ENCODE measurements at places on chromosomes 1 and 21.

DNA sequence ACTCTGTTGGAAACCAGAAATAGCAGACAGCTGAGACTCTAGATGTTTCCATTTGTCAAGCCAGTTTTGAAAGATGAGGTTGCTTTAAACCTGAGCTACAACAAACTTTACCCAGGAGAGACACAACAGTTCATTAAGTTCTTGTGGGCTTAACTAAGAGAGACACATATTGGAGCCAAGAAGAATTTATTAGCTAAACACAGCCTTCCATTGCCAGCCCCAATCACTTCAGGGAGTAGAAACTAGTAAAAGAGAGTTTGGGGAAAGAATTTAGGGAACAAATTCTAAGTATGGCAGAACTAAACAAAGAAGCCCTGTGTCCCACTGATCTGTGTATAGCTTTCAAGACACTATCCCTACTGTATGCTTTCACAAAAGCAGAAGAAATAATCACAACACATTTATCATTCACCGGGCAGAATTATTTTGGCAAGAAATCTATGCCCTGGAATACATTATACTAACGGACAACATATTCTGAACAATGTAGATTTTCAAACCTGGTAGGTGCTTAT, 87.3 kb upstream of the KAZN start:
- DNase-seq: no peak

DNA sequence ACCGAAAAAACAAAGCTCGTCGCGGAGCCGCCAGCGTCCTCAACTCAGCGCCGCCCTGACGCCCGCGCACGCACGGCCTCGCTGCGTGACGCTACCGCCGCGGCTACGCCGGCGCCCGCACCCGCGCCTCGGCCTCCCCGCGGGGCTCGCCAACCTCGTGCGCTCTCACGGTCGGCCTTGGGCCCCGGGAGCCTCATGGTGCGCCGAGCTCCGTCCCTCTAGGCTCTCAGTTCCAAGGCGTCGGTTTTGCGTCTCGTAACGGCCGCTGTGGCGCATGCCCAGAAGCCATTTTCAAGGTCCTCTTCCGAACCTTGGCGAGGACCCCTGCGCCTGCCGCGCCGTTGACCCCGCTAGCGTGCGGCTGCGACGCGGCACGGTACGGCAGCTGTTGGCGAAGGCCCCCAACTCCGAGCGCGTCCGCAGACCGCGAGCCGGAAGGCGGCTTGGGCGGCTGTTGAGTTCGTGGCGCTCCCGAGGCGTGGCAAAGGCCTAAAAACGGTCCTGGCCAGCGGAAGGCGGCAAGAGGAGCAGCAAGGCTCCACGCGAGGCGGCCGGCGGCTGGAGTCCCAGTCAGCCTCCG, at the start of gene HENMT1:
Gene HENMT1 (minus strand): TSS at position 64 of the 580 bp plus-strand sequence. CDS start 1,209 bp downstream, outside the sequence.
- peak; percentile 63 for DNase-seq

GRCh38 chr1:163799190-163799805, 477.5 kb downstream of the NUF2 start:
- DNase-seq: no peak

DNA sequence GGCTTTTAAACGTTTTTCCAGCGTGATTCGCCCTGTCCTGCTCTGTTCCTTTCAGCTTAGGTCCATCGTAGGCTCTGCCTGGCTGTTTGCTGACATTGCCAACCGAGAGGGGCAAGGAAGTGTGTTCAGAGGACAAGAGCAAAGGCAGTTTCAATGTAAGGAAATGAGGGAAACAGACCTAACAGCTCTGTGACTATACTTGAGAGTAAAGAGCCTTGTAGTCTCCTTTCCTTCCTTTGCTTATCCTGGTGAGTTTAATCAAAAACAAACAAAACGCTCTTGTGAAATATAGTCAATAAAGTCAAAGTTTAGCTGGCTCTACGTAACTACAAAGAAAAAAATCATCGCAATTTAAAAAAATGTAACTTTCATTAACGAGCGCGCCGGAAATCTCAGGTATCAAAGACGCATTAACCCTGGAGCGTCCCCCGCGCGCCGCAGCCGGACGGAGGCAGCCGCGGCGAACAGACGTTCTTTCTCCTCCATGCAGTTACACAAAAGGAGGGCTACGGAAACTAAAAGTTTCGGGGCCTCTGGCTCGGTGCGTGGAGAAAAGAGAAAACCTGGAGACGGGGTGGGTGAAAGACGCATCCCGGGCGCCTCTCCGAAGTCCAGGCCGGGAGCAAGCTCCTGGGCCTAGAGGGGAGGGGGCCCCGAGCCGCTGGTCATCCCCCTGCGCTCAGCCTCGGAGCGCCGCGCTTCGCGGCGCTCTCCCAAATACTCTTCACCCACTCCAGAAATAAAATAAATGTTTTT, 617 bp upstream of the ADGRL2 start:
- no peak for DNase-seq

GRCh38 chr1:198806861-198807260, 168.0 kb downstream of the PTPRC start:
- no peak for DNase-seq

DNA sequence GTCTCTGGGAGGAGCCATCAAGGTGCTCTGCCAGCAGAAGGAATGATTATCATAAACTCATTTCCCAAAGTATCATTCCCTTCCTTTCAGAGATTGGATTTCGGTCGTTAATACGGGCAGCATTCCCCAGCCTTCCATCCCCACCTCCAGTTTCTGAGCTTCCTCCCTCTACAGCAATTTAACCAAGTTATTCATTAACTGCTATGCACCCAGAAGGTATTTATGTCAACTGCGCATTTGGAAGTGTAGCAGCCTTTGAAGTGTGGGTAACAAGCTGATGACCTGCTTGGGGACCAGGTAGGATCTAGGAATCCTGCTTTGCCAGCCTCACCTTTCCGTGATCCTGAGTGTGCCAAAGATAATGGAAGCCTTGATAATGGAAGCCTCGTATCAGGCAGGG, 172.4 kb upstream of the IGSF21 start:
- no peak for DNase-seq

DNA sequence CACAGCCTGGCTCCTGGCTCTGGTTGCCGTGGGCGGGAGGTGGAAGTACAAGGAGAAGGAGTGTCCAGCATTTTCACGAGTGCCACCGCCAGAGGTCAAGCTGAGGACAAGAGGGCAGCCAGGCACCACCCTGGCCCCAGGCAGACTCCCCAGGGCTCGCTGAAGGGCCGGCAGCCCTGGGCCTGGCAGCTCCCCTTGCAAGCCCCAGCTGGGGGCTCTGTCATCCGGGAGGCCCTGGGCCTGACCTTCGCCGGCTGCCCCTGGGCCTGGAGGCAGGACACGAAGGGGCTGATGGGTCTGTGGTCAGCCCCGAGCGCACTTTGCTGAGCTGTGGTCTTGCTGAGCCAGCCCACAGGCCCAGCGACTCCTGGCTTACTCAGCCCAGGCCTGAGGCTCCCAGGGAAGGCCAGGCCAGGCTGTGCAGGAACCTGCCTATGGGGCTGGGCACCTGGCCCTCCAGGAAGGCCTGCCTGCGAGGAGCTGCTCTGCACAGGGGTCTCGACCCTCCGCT, 74.8 kb downstream of the MORN1 start:
- no peak for DNase-seq

GRCh38 chr1:187264995-187265602, 436.4 kb downstream of the PLA2G4A start:
- no peak for DNase-seq

DNA sequence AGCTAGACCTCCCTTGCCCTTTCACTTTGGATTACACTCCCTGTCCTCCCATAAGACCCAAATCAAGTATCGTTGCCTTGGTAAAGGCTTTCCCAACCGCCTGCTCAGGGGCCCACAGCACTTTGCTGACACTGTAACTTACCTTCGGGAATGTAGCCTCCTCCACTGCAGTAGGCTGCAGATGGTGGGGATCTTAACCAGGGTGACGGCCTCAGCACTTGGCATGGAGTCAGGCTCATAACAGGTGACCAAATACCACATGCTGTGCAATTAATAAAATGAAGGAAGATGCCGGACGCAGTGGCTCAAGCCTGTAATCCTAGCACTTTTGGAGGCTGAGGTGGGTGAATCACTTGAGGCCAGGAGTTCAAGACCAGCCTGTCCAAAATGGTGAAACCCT, 88.7 kb upstream of the IRF2BP2 start:
- no peak for DNase-seq

- no peak for DNase-seq
Measured at GRCh38 chr1:237901299-237901934, 10.7 kb upstream of the ZP4 start.

- DNase-seq: no peak
Measured at GRCh38 chr21:29133796-29134195, 3.4 kb downstream of the MAP3K7CL start.

DNA sequence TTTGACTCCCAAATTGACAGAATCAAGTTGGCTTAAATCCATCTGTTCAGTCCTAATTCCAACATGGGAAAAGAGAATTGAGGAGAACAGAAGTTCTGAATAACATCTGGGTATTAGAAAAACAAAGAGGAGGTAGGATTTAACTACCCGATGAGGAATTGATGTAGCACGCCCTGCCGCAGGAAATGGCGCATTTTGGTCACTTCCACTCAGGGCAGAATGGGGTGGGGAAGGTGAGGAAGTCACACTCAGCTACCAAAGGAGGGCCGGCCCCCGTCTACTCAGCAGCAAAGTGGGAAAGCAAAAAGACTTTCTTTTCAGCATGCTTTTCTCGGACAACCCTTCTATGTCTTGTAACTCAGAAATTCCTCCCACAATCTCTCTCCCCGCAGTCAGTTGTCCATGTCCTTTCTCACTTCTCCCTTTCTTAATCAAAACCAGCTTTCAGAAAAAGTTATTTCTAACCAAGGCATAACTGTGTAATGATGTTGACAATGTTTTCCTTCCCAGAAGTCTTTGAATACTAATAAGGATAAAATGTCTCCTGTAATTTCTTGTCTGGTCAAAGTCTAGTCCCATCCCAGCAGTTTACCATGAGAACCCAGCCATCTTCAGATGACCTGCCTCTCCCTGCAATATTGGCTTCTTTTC, 60.5 kb upstream of the SIPA1L2 start:
- no peak for DNase-seq

- DNase-seq: no peak
Measured at GRCh38 chr1:32352831-32353383, 9.4 kb downstream of the FAM229A start.

GRCh38 chr1:20721117-20722061, 3.6 kb upstream of the KIF17 start:
- DNase-seq: no peak

DNA sequence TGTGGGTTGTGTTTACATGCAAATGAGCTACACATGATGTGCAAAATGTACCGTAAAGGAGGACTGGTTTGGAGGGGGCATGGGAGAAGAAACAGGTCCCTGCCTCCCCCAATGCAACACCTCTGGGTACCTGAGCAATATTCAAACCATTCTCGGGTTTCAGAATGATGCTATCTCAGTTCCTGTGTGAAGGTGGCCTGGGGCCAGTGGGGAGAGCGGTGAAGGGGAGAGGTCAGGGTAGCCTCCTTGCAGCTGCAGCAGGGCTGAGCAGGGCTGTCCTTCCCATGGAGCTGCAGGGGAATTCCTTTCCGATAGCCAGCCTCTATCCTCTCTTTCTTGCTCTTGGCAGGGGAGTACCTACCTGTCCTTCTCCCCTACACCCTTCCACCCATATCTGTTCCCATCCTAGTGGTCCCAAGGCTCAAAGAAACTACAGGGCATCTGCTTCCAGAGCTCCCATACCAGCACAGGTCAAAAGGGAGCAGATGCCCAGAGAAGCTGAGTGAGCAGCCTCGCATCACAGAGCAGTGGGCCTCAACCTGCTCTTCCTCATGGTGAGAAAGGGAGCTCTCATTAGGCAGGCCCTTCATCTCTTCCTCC, 11.9 kb downstream of the MEF2D start:
- DNase-seq: no peak

GRCh38 chr1:152043870-152044269, 7.1 kb upstream of the S100A11 start:
- no peak for DNase-seq

- DNase-seq: no peak
Measured at GRCh38 chr21:33029975-33030461, 4.3 kb downstream of the OLIG2 start.

DNA sequence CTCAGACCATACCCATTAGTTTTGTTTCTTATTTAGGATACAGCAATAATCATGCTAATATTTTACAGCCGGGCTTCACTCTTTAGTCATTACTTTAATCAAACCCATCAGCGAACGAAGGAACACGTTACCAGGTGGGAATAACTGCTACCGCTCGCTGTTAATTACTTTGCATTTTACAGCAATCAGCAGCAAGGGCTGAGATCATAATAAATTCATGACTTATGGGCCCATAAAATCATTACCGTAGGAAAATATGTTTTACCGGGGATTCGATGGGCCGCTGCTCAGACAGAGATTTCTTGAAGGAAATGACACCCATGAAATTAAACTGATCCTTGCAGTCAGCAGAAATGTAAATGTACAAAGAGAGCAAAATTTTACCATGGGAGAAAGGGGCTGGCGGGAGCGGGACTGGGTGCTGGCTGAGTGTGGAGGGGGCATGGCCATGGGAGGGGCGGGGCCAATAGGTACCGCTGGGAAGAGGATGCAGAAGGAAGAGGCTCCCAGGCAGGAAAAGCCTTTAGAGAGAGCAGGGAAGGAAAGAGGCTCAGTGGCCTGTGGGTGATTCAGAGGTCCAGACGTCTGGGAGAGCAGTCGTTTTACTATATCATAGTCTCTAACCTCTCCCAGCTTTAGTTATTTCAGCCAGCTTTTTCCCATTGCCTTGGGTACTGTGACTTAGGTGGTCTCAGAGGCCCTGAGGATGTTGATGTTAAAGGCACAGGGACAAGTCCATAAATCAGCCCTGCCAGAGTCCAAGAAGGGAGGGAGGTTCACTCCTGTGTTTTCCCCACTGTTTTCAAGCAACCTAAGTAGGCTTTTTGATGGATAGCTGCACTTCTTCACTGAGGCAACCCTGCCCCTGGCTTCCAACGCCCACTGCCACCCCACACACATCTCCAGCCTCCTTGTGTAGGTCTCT, 258.9 kb downstream of the SEC16B start:
- no peak for DNase-seq

GRCh38 chr21:34198231-34199120, 125.1 kb downstream of the MRPS6 start:
- DNase-seq: no peak

DNA sequence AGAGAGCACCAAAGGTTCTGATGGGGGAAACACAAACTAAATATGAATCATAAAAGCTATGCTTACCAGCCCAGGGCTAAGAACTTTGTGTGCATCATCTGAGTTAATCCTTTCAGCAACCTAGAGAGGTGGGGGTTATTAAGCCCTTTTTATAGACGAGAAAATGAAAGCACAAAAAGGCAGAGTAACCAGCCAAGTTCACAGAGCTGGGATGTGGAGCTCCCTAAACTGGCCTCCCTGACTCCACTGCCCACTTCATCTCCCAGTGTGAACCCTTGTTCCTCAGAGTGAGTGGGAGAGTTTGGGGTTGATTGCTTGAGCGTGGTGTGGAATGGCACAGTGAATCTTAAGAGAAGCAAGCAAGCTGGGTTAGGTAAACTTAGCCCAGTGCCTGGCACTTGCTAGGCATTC, 10.8 kb upstream of the BCAR3 start:
- no peak for DNase-seq

DNA sequence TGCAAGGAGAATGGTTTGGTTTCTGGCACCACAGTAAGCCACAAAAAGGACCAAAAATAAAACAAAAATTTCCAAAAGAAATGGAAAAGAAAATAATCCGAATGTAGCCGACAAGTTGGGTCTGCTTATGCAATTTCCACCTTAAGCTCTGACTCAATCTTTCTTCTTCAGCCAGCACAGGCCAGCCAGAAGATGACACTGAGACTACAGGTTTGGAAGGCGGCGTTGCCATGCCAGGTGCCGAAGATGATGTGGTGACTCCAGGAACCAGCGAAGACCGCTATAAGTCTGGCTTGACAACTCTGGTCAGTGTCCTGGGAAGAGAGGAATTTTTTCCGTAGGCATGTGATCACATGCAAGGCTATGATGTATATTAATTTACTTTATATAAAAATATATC, 23.4 kb downstream of the PDPN start:
- DNase-seq: no peak

All from NCI-H1930 (cell line).